ENCODE measurements at places on chromosomes 4 and X.

GRCh38 chrX:38845426-38845825 is 44.2 kb downstream of the MID1IP1 start:
- DNase-seq: no peak

- no peak for DNase-seq
Observed at GRCh38 chr4:110344165-110344564, 131.8 kb upstream of the ENPEP start.

- DNase-seq: no peak
Observed at GRCh38 chr4:183968931-183969330, 63.8 kb downstream of the STOX2 start.

GRCh38 chrX:24243692-24244091 is 70.2 kb downstream of the SUPT20HL2 start:
- DNase-seq: no peak

GRCh38 chr4:89029591-89029990 is 27.4 kb downstream of the FAM13A start:
- DNase-seq: no peak

DNA sequence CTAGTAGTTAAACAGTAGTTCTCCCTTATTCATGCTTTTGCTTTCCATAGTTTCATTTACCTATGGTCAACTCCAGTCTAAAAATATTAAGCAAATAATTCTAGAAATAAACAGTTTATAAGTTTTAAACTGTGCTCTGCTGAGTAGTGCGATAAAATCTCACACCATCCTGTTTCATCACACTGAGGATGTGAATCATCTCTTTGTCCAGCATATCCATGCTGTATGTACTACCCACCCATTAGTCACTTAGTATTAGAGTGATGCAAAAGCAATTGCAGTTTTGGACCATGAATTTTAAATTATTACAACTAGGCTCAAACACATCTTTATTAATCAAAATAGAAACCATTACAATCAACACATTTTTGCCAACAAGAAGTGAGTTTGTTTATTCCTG is 187.4 kb downstream of the TEX13C start:
- DNase-seq: no peak

GRCh38 chr4:4542774-4543485 is 1.1 kb upstream of the STX18 start:
- DNase-seq: no peak

GRCh38 chrX:97168646-97169045 is 284.9 kb downstream of the RPA4 start:
- no peak for DNase-seq

GRCh38 chr4:140372751-140373327 is 607 bp upstream of the SCOC start:
- DNase-seq: peak; percentile 24

GRCh38 chr4:38314663-38315062 is 349.3 kb upstream of the KLF3 start:
- DNase-seq: no peak

DNA sequence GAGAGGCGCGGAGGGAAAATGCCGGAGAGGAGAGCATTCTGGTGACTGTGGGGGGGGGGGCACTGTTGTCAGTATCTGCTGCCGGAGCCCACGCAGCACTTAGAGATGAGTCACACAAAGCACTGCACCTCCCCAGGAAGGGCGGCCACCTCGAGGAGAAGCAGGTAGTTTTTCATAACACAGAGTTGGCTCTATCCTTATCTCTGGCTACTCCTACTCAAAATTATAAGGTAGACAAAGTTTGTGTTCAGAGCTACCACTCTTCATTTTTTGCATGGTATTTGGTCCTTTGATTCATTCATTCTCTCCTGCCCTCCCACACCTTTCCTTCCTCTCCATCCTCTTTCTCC is 76.2 kb upstream of the SCOC start:
- DNase-seq: peak; percentile 3

GRCh38 chr4:125948021-125948420 is 633.3 kb downstream of the FAT4 start:
- DNase-seq: no peak

- no peak for DNase-seq
Observed at GRCh38 chrX:119991005-119991787, 47.6 kb upstream of the NKAP start.

DNA sequence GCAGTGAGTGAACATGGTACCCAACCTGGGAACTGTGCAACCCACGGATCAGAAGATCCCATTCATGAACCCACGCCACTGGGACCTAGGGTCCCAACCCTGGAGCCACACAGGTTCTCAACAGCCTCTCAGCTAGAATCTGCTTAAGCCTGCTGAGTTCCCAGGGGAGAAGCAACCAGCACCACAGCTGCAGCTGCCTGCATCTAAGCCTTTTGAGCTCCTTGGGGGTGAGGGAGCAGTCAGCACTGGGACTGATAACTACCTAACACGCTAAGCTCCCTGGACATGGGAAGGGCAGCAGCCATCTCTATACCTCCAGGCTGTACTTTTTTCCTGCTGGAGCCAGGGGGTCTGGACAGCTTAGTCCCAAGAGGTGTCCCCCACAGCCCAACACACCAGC is 179.3 kb downstream of the IL15 start:
- no peak for DNase-seq

- no peak for DNase-seq
Observed at GRCh38 chrX:129108936-129109335, 414.4 kb downstream of the SMARCA1 start.

DNA sequence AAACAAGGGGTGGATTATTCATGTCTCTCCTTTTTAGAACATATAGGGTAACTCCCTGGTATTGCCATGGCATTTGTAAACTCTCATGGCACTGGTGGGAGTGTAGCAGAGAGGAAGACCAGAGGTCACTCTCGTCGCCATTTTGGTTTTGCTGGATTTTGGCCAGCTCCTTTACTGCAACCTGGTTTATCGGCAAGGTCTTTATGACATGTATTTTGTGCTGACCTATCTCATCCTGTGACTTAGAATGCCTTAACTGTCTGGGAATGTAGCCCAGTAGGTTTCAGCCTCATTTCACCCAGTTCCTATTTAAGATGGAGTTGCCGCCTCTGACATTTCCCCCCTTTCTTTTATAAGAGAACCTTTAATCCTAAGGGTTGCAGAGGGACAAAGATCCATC is 45.8 kb downstream of the MGST2 start:
- DNase-seq: no peak

DNA sequence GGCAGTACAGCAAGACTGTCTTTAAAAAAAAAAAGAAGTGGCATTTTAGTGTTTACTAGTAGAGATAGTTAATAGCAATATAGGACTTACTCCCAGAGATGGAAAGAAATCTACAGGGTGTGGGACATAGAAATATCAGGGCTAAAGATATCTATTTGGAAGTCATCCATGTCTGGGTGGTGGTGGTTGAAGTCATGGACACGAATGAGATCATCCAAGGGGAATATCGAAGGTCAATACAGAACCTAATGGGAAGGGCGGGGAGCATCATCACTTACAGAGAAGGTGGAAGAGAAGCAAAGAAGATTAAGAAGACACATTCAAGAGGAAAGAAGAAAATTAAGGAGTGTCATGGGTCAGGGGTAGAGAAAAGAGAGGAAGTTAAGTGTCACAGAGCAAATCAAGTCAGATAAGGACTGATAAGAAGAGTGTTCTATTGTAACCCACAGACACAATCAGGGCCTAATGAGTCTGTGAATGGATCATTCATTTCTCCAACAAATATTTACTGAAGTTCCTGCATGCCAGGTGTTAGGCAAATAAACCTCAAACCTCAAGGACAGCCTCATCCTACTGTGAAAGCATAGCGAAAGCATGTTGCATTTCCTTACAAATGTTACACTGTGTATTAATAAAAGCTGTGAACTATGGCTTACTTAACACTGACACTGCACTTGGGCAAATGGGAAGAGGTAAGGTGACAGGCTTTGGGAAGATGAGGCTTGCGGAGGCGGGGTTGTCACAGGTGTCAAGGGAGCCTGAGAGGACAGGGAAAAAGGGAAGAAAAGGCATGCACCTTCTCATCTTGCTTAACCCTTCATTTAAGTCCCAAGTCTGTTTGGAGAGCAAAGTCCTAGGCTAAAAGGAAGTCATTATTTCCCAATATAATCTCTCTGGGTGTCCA is 65.3 kb downstream of the ELOVL6 start:
- no peak for DNase-seq

GRCh38 chr4:1767770-1768366 is 25.2 kb upstream of the FGFR3 start:
- no peak for DNase-seq

DNA sequence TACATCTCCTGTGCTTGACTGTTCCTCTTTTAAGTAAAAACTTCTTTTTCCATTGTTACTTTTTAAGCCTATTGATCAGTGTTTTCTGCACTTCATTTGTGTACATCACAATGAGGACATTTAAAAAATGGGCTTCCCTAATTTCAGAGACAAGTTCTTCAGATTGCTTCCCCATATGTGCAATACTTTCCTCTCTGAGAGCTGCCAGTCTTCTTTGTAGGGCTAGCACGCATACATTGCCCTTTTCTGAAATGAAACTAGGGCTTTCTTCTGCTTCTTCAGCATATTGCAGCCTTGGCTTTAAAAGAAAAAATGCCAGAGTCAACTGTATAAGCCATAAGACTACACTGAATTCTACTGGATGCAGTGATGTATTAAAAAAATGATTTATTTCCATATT is 37.8 kb downstream of the FAT4 start:
- no peak for DNase-seq

- no peak for DNase-seq
Observed at GRCh38 chrX:96705905-96706304, 21.3 kb downstream of the DIAPH2 start.

DNA sequence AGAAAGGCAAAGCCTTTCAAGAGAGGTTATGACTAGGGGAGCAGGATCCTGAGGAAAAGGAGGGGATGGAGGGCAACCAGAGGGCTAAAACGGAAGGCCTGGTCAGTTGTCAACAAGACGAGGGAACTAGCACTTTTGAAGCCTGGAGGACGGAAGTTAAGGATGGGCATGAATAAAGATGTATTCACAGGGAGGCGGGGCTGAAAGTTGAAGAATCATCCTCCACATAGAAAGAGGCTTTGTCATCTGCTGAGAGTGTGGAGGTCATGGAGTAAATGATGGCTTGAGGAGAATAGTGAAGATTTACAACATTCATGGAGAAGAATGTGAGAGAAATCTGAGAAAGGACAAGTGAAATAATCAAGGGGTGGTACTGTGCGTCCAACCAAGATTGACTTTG is 137.5 kb downstream of the MAGEB17 start:
- DNase-seq: no peak

- DNase-seq: no peak
Observed at GRCh38 chrX:130084631-130085237, 25.6 kb downstream of the ELF4 start.

DNA sequence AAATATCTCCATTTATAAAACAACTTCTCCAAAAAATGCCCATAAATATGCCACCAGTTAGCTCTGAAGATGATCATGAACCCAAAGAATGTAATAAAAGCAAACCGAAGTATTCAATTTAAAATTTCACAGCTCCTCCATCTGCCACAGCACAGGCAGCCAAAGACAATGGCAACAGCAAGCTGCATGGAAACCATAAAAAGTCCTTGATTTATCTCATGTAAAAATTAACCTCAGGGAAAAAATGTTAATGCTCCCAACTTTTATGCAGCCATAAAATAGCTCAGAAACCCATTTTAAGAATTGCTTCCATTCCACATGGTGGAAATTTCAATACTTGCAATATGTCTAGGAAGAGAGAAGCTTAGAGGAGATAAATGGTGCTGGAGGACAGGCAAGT is 132.3 kb upstream of the ARHGEF9 start:
- no peak for DNase-seq

GRCh38 chr4:21888195-21888976 is 60.2 kb downstream of the KCNIP4 start:
- DNase-seq: no peak

GRCh38 chr4:73066445-73066844 is 3.1 kb downstream of the COX18 start:
- DNase-seq: no peak

- DNase-seq: no peak
Observed at GRCh38 chr4:28913466-28913865, 1806.7 kb upstream of the PCDH7 start.

- DNase-seq: no peak
Observed at GRCh38 chr4:22496165-22496813, 19.6 kb downstream of the ADGRA3 start.

GRCh38 chr4:108651014-108651791 is 804 bp downstream of the OSTC start:
- no peak for DNase-seq

- no peak for DNase-seq
Observed at GRCh38 chr4:40185830-40186664, 10.8 kb upstream of the RHOH start.

DNA sequence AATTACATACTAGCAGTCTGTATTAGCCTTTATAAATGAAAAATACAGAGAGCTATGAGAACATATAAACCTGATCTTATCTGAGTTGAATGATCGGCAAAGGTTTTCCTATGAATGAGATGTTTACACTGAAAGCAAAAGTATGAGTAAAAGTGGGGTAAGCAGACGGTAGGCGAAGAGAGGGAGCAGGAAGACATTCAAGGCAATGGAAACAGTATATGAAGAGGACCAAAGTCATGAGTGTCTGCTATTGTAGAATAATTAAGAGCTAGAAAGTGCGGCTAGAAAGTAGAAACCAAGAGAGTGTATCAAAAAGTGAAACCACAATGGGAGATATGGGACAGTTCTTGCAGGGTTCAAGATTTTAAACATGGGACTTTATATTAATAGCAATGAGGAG is 67.0 kb upstream of the TMLHE start:
- DNase-seq: no peak

- no peak for DNase-seq
Observed at GRCh38 chr4:53800741-53801140, 209.5 kb upstream of the LNX1 start.

GRCh38 chr4:78210694-78211410 is 153.7 kb downstream of the FRAS1 start:
- no peak for DNase-seq

DNA sequence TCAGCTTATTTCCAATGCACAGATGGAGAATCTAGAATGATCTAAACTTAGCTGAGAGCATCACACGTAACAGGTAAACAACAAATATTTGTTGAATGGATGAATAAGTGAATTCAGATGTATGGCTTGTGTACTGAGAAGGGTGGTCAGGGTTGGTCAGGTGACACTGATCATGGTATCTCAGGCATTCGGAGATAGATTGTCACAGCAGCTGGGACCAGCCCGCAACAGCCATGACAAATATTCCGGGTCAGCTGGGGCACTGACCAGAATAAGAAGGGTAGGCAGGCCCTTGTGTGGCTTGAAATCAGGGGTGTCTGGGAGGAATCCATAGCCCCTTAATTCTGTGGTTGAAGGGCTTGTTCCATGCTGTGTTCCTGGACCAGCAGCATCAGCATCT is 159.4 kb upstream of the ARX start:
- DNase-seq: no peak

- no peak for DNase-seq
Observed at GRCh38 chr4:3363411-3364141, 70.8 kb downstream of the RGS12 start.

- DNase-seq: no peak
Observed at GRCh38 chr4:187301923-187302322, 578.3 kb upstream of the FAT1 start.

- DNase-seq: no peak
Observed at GRCh38 chr4:188168726-188169373, 29.6 kb downstream of the TRIML1 start.

GRCh38 chr4:78369679-78370078 is 181.9 kb upstream of the ANXA3 start:
- DNase-seq: no peak

Measured in activated CD4-positive, alpha-beta T cell treated with anti-CD3 and anti-CD28 coated beads for 4 hours (primary cell).